ENCODE measurements at places on chromosomes 4 and X. TPM values are rescaled to one million over a fixed set of nuclear protein-coding genes. Genes with fewer than 3 reads are reported as not detected.

The SOX3 gene
- total RNA-seq: 3.4 TPM

GRCh38 chr4:109009909-109010308 lies 247.1 kb upstream of the ETNPPL start:
- peaks cover 11% of the 10 kb centered on the region for H3K4me1 ChIP-seq
- DNase-seq: no peak
- H3K4me3 ChIP-seq: no peak overlapping the region
- H3K36me3 ChIP-seq: no peaks in the 10 kb centered on the region

DNA sequence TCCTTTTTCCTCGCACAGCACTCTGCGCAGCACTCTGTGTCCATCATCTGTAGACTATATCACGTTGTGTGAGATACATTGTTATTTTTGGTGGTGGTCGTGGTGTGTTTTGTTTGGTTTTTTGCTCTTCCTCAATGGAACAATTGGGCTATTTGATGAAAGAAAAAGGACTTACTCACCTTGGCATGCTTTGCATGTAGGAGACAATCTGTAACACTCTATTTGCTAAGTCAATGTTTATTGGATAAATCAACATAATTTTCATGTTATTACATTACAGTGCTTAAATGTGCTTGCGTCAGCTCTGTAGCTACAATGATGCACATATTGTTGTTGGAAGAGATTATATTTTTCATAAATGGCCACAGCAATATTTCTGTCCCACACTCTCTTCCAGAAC lies 12.5 kb upstream of the CD99 start:
- no peak for DNase-seq
- no peaks in the 10 kb centered on the region for H3K4me1 ChIP-seq
- H3K36me3 ChIP-seq: no peaks in the 10 kb centered on the region
- no peak overlapping the region for H3K4me3 ChIP-seq
- H3K27me3 ChIP-seq: no peaks in the 10 kb centered on the region

DNA sequence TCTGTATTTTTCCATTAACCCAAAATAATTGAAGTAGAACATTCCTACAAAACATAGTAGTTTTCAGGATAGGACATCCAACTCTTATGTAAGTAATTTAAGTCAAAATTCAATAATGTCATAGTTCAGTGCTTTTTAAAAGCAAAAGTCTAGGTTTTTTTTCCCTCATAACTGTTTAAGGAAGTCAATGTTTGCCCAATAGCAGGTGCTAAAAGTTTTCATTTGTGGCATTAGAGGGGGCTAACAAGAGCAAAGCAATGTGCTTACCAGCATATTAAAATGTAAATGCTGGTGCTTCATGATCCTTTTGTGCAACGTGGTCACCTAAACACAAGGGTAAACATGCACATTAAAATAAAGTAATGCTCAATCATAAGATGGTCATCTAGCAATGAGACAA lies 155.2 kb upstream of the PPP1R2C start:
- no peaks in the 10 kb centered on the region for H3K4me1 ChIP-seq
- no peak overlapping the region for H3K4me3 ChIP-seq
- no peaks in the 10 kb centered on the region for H3K36me3 ChIP-seq
- DNase-seq: no peak
- no peak overlapping the region for H3K27ac ChIP-seq
- no peaks in the 10 kb centered on the region for H3K27me3 ChIP-seq

The TLR2 gene
- 1.2 TPM for total RNA-seq

DNA sequence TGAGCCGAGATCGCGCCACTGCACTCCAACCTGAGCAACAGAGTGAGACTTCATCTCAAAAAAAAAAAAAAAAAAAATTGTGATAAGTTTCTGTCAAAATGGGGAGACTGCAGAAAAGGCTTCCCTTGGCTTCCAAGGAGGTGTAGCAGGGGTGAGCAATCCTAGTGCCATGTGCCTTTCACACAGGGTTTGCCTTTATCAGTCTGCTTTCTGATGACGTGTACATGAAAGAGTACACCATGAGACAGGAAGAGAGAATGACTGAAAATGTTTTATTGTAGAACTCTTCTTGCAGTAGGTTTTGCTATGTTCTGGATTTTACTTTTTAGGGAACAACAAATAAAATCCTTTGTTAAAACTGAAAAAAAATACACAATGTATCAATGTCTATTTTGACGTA lies 23.4 kb upstream of the ZFP42 start:
- no peak for DNase-seq
- H3K36me3 ChIP-seq: no peaks in the 10 kb centered on the region
- H3K27ac ChIP-seq: no peak overlapping the region
- H3K4me1 ChIP-seq: no peaks in the 10 kb centered on the region
- H3K27me3 ChIP-seq: no peaks in the 10 kb centered on the region

GRCh38 chr4:3819210-3819919 lies 53.2 kb downstream of the ADRA2C start:
- no peak overlapping the region for H3K27ac ChIP-seq
- H3K4me1 ChIP-seq: no peaks in the 10 kb centered on the region
- H3K27me3 ChIP-seq: peaks cover 10% of the 10 kb centered on the region
- DNase-seq: no peak
- no peaks in the 10 kb centered on the region for H3K36me3 ChIP-seq

All from type B pancreatic cell (in vitro differentiated cells).